Activated CD4-positive, alpha-beta T cell treated with anti-CD3 and anti-CD28 coated beads, Interleukin-2, amount 50 U/mL, for 48 hours (primary cell): ENCODE measurements at places on chromosomes 1 and 21.
A peak's percentile ranks its signal among the peaks of the same experiment; 100 is the strongest.

- no peak for DNase-seq
These were observed 12.3 kb downstream of the MAPKAPK2 start for GRCh38 chr1:206696812-206697585.

DNA sequence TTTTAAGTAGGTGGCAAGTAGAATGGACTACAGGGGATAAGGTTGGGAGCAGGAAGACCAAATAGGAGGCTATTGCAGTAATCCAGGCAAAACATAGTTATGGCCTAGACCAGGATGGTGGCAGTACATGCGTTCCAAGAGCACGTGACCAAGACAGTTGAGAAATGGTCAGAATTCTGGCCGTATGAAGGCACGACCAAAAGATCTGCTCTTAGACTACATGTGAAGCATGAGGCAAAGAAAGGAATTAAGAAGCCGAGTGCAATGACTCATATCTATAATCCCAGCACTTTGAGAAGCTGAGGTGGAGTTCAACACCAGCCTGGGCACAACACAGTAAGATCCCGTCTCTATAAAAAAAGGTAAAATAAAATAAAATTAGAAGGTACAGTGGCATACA lies 71.3 kb downstream of the LUZP1 start:
- no peak for DNase-seq

- peak; percentile 63 for DNase-seq
These were observed 50.1 kb downstream of the TIAM1 start for GRCh38 chr21:31293986-31294385.

GRCh38 chr1:165424454-165425216 lies 20.3 kb downstream of the RXRG start:
- no peak for DNase-seq

GRCh38 chr21:42396799-42397745 lies 1.2 kb upstream of the TMPRSS3 start:
- DNase-seq, result no peak

DNA sequence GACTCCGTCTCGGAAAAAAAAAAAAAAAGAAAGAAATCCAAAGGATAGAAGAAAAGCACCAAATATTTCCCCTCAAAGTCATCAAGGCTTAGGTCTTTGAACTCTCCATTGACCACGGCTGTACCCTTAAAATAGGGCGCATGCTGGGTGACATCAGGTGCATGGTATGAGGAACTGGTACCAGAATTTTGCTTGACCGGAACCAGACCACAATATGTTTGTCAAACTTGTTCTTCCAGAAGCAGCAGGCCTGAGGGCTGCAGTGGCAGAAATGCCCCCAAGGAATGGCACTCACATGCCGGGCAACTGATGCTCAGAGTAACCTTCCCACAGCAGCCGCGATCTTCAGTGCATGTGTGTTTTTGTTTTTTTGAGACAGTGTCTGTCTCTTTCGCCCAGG lies 21.0 kb downstream of the RCC1 start:
- no peak for DNase-seq

GRCh38 chr1:114379987-114380386 lies 131.0 kb downstream of the TRIM33 start:
- no peak for DNase-seq

DNA sequence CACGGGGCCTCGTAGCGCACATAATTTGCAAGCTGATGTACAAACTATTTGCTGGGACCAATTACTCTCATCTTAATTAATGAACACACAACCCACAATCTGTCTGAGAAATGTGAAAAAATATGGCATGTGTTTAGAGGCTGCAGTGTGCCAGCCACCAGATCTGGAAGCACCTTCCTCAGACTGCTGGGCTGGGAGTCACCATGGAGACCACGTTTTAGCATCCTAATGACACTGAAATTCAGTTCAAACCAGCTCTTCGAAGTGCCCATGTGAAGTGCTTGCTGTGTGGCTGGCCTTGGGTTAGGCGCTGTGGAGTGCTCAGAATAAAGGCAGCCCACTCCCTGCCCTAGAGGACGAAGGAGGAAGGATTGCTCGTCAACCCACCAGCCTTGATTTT lies 482.4 kb downstream of the OMA1 start:
- DNase-seq, result no peak

DNA sequence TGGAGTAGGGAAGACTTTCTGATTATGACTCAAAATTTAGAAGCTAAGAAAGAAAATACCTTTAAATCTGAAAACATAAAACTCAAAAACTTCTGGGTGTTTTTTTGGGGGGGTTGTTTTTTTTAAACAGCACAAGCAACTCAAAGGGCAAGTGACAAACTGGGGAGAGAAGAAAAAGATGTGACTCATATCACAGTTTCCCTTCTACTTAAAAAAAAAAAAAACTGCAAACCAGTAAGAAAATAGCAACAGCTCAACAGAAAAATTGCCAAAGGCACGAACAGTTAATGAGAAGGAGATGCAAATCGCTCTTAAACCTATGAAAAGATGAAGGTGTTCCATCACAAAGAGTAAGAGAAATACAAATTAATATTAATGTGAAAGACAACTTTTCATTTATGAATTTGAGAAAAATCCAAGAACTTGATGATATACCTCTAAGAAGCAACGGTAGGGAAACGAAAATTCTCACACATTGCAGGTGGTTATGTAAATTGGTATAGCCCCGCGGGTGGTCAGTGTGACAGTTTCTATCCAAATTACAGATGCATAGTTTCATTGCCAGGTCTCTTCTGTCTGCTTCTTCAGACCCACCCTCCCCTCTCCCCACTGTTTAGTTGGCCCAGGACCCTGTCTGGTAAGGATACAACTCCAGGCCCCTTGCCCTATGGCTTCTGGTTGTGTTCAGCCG lies 9.0 kb downstream of the IFNAR2 start:
- no peak for DNase-seq

DNA sequence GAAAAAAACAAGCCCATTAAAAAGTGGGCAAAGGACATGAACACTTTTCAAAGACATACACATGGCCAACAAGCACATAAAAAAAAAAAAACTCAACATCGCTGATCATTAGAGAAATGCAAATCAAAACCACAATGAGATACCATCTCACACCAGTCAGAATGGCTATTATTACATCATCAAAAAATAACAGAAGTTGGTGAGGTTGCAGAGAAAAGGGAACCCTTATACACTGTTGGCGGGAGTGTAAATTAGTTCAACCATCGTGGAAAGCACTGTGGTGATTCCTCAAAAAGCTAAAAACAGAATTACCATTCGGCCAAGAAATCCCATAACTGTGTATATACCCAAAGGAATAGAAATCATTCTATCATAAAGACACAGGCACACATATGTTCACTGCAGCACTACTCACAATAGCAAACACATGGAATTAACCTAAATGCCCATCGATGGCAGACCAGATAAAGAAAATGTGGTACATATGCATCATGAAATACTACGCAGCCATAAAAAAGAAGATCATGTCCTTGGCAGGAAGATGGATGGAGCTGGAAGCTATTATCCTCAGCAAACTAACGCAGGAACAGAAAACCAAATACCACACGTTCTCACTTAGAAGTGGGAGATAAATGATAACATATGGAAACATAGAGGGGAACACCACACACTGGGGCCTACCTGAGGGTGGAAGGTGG lies 70.1 kb downstream of the INTS7 start:
- no peak for DNase-seq

- DNase-seq, result peak; percentile 62
These were observed 1.5 kb upstream of the FCMR start for GRCh38 chr1:206923009-206923960.

DNA sequence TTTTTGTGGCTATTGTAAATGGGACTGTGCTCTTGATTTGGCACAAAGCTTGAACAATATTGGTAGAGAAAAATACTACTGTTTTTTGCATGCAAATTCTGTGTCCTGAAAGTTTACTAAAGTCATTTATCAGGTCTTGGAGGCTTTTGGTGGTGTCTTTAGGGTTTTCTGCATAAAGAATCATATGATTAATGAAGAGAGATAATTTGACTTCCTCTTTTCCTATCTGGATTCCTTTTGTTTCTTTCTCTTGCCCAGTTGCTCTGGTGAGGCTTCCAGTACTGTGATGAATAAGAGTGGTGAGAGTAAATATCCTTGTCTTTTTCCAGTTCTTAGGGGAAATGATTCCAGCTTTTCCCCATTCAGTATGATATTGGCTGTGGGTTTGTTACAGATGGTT lies 1166.7 kb downstream of the NCAM2 start:
- no peak for DNase-seq

DNA sequence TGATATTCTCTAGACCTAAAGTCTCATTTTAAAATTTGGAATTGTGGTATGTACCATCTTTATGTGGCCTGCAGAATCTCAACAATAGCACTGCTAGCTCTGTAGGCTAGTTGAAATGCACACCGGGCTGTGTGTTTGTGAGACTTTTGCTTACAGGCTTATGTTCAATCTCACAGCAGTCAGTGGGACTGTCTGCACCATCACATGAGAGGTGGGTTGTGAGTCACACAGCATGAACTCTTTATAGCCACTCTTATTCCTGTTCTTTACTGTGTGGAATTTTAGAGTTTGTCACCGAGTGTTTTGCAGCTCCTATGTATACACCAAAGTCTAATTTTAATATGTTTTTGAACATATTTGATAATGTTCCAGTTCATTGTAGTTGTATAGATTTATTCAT lies 74.6 kb downstream of the RASAL2 start:
- DNase-seq, result no peak

- no peak for DNase-seq
These were observed 35.8 kb downstream of the OLFML3 start for GRCh38 chr1:114015075-114015474.

DNA sequence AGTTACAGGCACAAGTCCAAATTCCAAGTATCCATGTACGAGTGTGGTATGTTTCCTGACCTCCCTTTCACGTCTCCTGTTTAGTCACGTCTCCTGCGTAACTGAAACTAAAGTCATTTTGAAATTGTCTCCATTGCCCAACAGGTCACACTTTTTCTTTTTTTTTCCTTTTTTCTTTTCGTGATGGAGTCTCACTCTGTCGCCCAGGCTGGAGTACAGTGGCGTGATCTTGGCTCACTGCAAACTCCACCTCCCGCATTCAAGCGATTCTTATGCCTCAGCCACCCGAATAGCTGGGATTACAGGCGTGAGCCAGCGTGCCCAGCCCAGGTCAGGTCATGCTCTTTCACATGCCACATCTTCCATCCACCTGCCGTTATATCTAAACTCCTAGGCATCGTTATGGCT lies 38.2 kb downstream of the L1TD1 start:
- DNase-seq, result no peak

- DNase-seq, result no peak
These were observed 144.3 kb downstream of the MIS18A start for GRCh38 chr21:32134441-32135130.

GRCh38 chr1:114319418-114319817 lies 165.7 kb upstream of the SYT6 start:
- DNase-seq, result no peak

DNA sequence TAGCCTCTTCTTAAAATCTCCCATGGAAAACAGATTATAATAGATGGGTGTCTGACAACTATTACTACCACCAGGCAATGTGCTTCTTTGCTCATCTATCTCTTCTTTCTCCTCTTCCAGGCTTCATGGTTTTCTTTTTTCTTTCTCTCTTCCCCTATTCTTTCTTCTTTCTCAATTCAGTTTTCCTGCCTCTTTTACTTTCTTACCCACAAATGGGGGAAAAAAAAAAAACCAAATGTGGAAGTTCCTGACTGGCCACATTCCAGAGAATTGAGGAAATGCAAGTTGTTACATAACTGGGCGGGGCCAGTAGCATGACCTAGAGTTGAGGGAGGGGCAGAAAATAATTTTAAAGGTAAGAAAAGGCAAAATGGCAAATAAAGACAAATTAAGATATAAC lies 10.9 kb upstream of the SMG7 start:
- no peak for DNase-seq

- DNase-seq, result no peak
These were observed 111.8 kb upstream of the CYYR1 start for GRCh38 chr21:26684889-26685288.

GRCh38 chr1:186819126-186819525 lies 9.6 kb upstream of the PLA2G4A start:
- DNase-seq, result no peak

GRCh38 chr21:30839304-30839703 lies 9.7 kb upstream of the KRTAP7-1 start:
- DNase-seq, result peak; percentile 39

GRCh38 chr21:43958364-43959158 lies 53.5 kb upstream of the TRAPPC10 start:
- DNase-seq, result peak; percentile 24

- no peak for DNase-seq
These were observed 337.8 kb upstream of the DAB1 start for GRCh38 chr1:57761628-57762027.

GRCh38 chr1:78682496-78682895 lies 32.9 kb downstream of the IFI44 start:
- DNase-seq, result no peak

DNA sequence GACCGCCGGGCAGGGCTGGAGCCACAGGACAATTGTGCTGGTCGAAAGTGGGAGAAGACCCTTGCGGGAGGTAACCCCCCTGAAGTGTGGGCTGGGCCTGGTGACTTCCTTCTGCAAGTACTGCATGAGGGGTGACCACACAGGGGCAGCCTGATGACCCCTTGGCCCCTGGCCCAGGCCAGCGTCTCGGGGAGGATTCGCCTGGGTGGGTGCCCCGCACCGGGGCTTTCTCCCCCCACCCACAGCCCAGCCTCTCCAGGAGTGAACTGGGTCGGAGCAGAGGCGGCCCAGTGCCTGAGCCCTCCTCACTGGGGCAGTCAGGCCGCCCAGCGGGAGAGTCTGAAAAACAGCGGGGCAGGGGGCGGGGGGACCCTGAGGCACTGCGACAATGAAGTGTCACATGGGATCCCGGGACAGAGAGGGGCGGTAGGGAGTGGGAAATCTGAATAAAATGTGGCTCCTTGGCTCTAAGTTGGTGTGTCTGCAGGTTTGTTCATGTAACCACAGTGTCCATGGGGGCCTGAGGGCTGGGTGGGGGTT lies 1.6 kb upstream of the DNMT3L start:
- no peak for DNase-seq

- no peak for DNase-seq
These were observed 18.1 kb downstream of the KCNT2 start for GRCh38 chr1:196590012-196590708.

DNA sequence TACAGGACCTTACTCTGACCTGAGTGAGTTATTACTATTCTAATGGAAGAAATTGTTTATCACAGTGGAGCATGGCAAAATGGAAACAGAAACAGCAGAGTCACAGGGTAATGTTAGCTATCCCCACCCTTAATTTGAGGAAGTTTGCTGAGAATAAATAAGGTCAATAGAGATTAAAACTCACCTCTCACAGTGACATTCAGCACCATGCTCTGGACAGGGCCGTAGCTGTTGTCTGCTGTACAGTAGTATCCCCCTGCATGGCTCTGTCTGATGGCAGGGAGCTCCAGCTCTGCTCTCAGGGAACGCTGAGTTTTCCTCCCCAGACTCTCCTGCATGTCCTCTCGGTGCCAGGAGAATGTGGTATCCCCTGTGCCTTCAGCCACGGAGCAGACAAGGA lies 11.9 kb downstream of the FCRL4 start:
- no peak for DNase-seq
